ENCODE measurements at places on chromosomes 11 and 22.

DNA sequence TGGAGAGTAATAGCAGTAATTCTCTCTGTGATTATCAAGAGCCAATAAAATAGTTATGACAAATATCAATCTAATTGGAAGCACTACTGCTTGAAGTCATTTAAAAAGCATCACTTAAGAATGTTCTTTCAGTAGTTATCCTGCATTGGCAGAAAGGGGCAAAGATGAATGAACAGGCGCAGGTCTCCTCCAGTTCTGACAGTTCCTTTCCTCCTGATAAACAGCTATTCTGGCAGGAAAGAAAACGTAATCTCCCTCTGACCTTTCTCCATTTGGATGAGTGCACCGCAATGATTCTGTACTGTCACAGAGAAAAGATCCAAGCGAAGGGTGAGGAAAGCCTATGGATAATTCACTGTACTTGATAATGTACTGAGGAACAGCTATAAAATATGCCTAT is 521.5 kb downstream of the LRRC4C start:
- DNase-seq, result no peak

DNA sequence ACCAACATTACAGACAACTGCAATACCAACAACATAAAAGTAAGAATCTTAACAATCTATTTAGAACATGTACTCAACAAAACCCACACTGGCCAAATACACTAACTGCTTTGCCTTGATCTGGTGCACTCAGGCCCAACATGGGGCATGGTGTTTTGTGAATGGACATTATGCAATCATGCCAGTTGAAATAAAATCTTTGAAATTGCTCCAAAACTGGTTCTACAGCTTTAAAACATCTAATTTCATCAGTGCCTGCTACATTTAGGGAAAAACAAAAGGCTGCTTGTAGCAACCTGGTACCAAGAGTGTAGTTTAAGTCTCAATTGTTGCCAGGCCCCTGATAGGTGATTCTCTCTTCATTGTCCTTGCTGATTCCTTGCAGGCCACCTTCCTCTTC is 3.3 kb upstream of the CTR9 start:
- no peak for DNase-seq

DNA sequence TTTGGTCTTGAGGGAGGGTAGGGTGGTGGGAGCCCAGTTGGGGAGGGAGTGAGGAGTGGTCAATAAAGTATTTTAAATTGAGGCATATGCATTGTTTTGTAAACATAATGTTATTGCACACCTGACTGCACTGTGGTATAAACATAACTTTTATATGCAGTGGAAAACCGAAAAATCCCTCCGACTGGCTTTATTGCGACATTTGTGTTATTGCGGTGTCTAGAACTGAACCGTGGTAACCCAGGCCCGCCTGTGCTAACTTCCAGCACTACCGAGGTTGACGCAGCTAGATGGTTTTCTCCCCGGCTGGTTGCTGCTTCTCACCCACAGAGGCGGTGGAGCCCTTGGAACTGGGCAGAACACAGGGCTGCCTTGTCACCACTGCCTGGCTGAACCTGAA is 7.6 kb upstream of the RNH1 start:
- DNase-seq, result no peak

- no peak for DNase-seq
These were observed 75.8 kb upstream of the SESN3 start for GRCh38 chr11:95306801-95307200.

DNA sequence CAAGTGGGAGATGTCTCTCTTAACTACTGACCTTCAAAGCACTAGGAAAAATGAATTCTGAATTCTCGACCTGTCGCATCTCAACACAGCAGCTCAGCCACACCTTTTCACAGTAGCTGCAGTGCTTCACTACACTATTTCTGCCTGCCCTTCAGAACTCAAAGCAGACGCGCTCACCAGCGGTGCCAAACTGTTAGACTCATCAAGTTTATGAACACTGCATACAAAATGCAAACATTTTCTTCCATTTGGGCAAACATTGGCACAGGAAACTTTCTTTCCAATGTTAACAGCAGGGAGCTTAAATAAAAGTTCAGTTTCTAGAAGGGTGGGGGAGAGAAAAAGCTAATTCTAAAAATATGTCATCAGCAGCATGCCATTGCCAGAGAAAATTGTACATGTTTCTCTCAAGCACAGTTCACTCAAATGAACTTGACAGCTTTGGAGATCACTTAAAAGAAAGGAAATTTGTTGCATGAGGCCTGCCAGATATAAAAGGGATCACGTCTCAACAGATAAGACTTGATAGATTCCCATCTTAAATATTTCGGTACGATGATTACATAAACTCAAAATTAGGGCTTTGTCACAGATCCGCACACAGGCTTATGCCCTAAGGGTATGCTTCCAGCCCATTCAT is 82.7 kb downstream of the CADM1 start:
- no peak for DNase-seq

DNA sequence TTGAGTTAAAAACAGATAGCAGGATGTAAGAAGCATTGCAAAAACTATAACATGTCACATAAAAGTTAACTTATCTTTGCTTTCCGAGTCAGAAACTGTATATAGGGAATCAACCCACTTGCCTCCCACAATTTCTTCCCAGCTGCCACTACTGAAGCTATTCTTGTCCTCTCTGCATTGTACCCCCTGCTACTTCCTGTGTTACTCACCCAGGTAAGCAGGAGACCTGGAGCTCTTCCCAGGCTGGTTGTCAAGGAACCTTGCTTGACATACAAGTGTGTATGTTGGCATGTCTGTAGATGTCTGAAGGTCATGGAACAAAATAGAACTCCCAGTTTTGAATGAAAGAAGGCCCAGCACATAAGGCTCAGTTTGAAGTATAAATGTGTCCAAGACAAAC is 74.3 kb upstream of the LRRC4C start:
- DNase-seq, result no peak

DNA sequence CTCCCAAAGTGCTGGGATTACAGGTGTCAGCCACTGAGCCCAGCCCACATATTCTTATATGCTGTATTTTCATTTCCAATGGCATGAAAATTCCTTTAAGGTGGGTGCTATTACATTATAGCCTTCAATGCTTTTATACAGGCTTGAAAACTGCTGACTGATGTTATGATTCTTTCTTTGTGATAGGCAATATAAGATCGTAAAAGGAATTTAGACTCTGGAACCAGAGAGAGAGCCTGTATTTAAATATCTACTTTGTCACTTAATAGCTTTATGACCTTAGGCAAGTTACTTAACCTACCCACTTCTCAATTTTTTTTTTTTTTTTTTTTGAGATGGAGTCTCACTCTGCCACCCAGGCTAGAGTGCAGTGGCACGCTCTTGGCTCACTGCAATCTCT is 26.2 kb downstream of the AGBL2 start:
- DNase-seq, result no peak

- no peak for DNase-seq
These were observed 34.9 kb downstream of the RSPH14 start for GRCh38 chr22:23106906-23107367.

DNA sequence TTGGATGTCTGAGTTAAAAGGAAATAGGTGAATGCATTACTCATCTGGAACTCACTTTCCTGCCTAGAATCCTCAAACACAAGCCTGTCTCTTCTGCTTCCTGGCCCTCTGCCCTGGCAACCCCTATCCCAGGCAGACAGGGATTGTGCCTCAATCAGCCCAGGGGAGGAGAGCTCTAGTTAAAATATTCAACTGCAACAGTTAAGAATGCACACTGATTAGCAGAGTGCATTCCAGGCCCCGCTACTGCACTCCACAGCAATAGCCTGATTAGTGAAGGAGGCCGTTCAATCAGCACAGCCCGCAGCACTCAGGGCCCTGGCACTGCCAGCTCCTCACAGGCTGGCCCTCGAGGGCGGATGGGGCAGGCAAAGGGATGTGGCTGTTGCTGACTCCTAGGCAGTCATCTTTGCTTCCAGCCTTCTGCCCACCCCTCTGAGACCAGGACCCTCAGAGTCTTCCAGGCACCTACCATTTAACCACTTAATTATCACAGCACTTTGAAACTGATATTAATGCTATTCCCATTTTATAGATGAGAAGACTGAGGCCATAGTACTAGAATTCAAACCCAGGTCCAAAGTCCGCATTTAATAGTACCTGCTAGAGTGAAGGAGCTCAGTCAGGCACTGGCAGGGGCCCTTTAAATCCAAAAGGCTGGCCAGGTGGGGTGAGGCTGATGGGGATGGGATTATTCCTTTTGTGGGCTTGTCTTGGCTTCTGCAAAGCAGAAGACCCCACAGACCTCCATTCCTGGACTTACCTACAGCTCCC is 435.3 kb downstream of the SOX6 start:
- no peak for DNase-seq

DNA sequence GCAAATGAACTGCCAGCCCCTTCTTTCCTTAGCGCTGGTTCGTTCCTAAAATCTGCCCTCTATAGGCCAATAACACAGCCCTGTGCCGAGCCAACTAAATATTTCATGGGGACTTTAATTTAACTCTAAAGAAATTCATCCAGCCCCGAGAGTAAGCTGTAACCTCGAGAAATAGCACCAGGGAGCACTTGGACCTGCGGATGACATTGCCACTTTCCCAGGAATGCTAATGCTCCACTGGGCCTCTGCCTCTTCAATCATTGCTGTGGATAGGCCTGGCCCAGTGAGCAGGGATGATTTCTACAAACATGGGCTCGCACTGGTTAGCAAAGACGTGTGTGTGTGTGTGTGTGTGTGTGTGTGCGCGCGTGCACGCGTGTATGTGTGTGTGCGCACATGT is 95.3 kb upstream of the TBCEL start:
- no peak for DNase-seq

- no peak for DNase-seq
These were observed 9.3 kb downstream of the TENM4 start for GRCh38 chr11:79431535-79431934.

GRCh38 chr11:61739413-61739812 is 13.0 kb upstream of the MYRF start:
- no peak for DNase-seq

DNA sequence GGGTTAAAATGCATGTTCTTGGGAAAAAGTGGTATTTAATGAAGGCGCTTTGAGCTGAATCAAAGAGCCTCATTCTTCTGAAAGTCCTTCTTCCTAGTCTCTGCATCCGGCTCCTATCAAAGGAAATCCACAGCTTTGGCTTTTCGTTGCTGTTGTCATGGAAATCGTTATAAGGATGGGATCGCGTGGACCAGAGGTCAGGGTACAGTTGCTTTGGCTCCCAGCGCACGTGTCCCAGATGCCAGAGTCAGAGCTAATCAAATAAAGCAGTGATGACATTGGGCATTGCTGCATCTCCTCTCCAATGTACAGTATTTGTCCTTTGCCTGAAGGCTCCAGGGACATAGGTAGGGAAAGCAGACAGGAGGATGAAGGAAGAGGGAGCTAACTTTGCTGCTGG is 181.9 kb downstream of the MYO18B start:
- no peak for DNase-seq

- no peak for DNase-seq
These were observed 217.0 kb upstream of the PGR start for GRCh38 chr11:101346591-101346990.

DNA sequence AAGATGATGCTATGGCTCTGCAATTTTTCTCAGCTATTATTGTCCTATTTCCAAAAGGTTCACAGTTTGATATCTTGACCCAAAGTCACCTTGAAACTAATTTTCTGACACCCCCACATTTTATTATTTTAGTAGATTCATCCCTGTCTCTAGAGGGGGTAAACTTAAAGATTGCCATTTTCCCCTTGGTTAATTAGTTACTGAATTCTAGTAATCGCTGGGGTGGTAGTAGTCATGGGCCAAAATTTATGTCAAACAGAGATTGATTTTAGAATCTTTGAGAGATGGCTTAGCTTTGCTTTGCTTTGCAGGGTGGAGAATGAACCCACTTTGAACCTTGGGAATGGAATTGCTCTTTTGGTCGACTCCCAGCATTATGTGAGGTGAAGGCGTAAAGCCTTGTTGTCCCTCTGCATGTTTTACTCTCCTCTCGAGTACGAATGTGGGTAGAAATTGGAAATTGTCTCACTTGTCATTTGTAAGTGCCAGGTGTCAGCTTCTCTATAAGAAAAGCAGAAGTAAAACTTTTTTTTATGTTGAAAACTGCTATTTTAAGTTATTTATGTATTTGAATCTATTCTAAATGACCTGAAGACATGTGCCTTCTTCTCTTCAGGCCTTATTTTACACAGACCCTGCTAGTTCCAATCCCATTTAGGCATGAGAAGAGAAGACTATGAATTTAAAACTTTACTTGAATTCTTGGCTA is 42.4 kb upstream of the RCE1 start:
- DNase-seq, result no peak

DNA sequence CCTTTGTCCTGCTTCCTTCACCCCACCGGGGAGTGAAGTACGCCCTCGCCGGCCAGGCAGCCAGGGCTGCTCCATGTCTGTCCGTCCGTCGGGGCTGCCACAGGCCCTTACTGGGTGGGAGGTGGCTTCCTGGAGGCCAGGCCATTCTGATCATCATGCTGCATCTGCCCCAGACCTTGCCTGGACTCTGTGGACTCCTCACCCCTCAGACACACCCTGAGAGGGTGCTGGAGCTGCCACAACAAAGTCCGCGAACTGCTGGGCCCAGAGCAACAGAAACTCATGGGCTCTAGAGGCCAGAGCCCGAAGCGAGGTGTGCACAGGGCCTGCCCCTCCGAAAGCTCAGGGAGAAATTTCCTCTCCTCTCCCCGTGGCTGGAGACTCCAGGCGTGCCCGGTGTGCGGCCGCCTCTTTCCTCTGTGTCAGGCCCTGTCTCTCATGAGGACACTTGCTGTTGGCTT is 124.2 kb downstream of the KCNQ1OT1 start:
- DNase-seq, result no peak

DNA sequence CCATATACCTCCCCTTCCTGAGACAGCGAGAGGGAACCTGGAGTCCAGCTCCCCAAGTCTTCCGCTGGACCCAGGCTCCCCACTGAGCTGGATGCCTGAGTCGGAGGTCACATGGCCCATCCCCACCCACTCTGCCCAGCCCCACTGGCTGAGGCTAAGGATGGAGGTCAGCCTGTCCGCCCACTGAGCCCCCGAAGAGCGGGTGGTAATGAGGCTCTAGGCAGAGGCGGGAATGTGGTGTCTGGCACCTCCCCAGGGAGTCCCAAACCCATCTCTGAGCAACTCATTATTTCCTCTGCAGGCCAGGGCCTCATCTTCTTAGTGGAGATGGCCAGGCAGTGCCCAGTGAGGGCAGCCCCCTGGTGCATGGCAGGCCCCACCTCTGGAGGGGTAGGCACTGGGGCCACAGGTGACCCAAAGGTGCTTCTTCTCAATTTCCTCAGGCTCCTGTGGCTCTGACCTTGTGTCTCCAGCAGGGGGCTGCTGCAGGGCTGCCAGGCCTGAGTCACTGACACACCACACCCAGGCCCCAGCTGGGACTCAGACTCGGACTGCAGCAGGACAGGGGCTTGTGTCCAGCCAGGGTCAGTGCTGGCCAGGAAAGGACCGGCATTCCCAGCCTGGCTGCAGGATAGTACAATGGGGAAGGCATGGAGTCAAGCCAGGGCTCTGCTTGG is 10.2 kb upstream of the PDE2A start:
- peak; percentile 54 for DNase-seq

DNA sequence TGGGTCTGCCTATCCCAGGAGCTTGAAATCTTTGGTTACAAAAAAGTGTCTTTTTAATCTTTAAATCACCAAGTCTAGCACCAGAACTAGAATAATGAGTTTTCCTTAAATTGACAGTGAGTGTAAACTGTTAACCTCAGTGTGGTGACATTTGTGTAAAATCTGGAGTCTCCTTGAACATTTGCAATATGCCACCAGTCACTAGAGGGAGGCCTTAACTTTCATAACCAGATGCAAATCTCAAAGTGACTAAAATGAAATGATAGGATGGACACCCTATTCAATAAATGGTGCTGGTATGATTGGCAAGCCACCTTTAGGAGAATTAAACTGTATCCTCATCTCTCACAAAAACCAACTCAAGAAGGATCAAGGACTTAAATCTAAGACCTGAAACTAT is 8.3 kb upstream of the SCGB1D2 start:
- DNase-seq, result peak; percentile 20

GRCh38 chr11:75562836-75563484 is 907 bp downstream of the SERPINH1 start:
- peak; percentile 69 for DNase-seq
